Activated T-helper 2 cell treated with anti-CD3 and anti-CD28 coated beads, Interferon-gamma antibody, Interleukin-2, Interleukin-4, amounts not matched to agents 10 μg/mL and 5 μg/mL and 100 μg/mL, durations not matched to agents 14 hours and 24 hours and 36 hours (primary cell): ENCODE measurements at places on chromosomes 12 and 14. TPM values are rescaled to one million over a fixed set of nuclear protein-coding genes. Genes with fewer than 3 reads are reported as not detected.

The TCL1B gene
- total RNA-seq, result not detected in 2 replicates

The IQSEC3 gene
- 0.25 and 0.44 TPM in 2 replicates for total RNA-seq

DNA sequence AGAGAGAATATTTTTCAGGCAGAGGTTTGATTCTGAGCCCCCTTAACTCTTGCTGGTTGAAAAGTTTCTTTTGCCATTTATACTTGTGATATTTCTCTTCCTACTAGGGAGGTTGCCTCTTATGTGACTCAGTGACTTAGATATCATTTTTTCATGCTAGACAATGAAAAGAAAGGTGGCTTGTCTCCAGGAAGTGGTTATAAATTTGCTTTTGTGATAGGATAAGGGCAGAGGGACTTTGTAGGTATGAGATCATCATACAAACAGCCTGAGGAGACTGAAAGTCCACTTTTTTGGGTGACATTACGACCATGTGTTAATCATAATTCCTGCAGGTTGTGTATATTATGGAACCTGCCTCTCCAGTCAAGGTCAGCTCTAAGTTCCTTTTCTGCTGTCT is 35.8 kb downstream of the ACSM4 start:
- no peak for DNase-seq

The JDP2 gene
- total RNA-seq, result 1.1 and 1.4 TPM in 2 replicates

DNA sequence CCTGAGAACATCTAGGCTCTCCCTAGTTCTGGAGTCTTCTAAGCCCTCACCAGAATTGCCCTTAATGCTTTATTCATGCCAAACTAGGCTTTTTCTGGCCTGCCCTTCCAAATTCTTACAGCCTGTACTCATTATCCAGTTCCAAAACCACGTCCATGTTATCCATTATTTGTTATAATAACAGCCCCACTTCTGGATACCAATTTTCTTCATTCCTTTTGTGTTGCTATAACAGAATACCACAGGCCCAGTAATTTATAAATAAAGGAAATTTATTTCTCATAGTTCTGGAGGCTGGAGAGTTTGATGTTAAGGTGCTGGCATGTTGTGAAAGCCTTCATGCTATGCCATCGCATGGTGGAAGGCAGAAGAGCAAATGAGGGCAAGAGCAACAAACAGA is 68.0 kb upstream of the AMIGO2 start:
- DNase-seq, result no peak

GRCh38 chr12:21252070-21252469 is 82.6 kb downstream of the SLCO1A2 start:
- no peak for DNase-seq
